ENCODE measurements at places on chromosomes 11 and 22.
A peak's percentile ranks its signal among the peaks of the same experiment; 100 is the strongest.

DNA sequence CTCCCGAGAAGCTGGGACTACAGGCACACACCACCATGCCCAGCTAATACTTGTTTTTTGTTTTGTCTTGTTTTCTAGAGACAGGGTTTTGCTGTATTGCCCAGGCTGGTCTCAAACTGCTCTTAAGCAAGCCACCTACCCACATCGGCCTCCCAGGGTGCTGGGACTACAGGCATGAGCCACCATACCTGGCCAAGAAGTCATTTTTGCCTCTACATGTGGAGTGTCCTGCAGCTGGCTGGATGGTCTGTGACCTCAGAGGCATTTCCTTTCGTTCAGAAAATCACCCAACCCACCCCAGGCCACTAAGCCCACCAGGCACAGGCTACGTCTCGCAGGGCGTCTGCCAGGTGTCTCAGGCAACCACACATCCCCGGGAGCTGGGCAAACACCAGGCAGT is 12.8 kb downstream of the SHANK2 start:
- no peak for DNase-seq

- DNase-seq, result no peak
These were observed 19.6 kb upstream of the MN1 start for GRCh38 chr22:27820896-27821866.

GRCh38 chr11:77101043-77101537 is 1.6 kb upstream of the OMP start:
- no peak for DNase-seq

DNA sequence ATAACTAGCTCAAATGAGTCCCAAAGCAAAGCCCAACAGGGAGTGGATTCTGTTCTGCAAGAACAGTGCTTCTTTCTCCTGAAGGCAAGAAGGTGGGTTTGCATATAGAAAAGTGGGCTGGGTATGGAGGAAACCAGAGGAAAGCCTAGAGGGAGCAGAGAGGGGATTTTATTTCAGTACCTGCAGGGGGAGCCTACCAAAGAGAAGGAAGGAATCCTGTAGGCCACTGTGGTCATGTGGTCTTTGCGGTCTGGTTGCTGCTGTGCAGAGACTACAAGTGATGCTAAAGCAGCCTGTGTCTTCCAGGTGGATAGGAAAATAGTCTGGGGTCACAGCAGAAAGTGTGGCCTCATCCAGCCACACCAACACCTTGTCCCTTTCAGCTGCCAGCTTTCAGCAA is 33.2 kb upstream of the ZBTB16 start:
- peak; percentile 13 for DNase-seq

GRCh38 chr11:17653611-17654010 is 65.8 kb upstream of the MYOD1 start:
- DNase-seq, result no peak

DNA sequence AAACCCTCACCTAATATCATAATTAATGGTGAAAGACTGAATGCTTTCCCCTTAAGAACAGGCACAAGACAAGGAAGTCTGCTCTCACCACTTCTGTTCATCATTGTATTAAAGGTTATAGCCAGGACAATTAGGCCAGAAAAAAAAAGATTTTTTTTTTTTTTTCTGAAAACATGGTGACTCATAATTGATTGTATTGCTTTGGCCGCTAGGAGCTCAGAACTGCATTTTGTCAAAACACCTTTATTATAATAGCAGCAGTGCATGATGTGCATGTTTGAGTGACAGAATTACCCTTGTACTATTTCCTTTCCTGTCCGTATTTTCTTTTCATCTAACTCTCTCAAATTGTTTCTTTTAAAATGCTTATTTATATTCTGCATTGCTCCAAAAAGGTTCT is 98.1 kb downstream of the RNF169 start:
- no peak for DNase-seq

DNA sequence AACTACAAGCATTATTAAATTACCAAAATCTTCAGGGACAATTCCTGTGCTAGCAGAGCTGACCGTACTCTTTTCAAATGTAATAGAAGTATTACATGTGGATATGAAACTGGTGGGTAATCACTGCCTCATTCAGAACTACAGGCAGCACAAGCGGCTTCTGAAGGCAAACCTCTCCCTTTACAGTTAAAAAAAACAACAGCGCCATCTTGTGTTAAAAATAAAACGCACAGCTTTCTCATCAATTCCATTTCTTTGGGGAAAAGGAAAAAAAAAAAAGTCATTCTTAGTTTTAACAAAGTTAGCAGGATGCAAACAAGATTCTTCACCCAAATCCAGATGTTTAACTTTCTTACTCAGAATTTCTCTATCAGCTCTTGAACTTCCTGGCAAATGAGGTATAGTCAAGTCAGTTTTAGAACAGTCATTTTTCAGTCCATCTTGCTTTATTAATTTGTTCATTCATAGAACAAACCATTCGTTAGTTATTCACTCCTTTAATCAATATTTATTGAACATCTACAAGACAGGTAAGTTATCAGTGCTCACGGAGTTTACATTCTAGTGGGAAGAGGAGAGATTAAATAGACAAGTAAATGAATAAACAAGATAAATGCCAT is 331.8 kb upstream of the MPPED2 start:
- DNase-seq, result no peak

Measured in stimulated activated CD8-positive, alpha-beta memory T cell treated with anti-CD3 and anti-CD28 coated beads, Interleukin-4, amount 100 ng/mL, for 1 hour (primary cell).